NCI-H1417 (cell line): ENCODE measurements at places on chromosomes 6 and 20.

DNA sequence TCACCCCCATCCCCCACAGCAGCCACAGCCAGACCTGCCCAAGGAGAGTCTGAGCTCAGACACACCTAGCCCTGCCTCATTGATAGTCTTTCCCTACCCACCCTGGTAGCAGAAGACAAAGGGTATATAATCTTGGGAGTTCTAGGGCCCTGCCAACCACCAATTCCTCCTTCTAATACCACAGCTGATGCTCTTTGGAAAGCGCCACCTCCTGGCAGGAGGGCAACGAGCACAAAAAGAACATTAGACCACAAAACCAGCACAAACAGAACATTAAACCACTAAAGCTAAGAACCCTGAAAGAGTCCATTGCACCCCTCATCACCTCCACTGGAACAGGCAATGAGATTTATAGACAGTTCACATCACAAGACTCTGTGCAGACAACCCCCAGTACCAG is 195.8 kb upstream of the FUT9 start:
- DNase-seq, result no peak

DNA sequence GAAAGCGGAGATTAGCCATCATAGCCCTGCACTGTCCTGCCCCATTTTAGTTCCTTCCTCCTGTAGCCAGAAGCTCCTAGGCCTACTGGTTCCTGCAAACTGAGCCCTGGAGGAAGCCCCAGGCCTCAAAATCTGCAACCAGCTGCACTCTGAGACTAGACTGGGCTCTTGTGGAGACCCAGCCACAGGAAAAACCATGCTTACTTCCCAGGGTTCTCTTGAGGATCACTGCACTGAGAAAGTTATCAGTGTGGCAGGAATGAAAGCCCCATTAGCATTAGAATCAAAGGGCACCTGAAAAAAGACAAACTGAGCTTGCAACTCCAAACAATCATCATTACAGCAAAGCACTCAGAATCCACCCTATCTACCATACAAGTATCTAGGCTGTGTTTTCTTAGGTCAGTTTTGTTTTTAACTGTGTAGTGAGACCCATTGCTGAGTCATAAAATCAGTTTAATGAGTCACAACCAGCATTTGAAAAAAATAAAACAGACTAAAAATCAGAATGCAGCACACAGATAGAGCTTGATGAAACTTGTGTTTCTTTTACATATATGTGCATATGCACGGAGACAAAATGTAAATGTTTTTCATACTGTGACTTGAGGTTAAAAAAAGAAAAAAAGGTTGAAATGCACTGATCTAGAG is 91.0 kb downstream of the UNC5CL start:
- DNase-seq, result no peak

DNA sequence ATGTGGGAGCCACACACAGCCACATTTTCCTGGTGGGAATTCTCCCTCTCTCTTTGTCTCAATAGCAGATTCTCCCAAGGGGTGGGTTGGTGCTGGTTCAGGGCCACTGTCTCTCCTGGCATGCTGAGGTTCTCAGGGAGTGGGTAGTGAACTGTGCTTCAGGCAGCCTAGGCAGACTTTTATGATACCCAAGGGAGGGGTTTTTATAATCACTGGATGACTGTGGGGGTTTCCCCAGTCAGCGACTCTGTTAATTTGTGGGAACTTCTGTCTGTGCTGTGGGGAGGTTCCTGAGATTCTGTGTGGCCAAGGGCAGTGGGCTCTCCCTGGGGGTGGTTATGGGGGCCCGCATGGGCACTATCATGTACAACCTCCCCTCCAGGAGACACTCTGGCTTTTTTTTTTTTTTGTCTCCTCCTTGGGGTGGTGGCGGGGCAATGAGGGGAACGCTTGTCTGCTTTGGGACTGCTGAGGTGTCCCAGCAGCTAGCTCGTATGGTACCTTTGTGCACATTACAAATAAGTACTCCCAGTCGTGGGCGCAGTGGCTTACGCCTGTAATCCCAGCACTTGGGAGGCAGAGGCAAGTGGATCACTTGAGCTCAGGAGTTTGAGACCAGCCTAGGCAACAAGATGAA is 10.0 kb downstream of the PTK7 start:
- no peak for DNase-seq

GRCh38 chr6:422433-423054 is 31.0 kb downstream of the IRF4 start:
- DNase-seq, result no peak

DNA sequence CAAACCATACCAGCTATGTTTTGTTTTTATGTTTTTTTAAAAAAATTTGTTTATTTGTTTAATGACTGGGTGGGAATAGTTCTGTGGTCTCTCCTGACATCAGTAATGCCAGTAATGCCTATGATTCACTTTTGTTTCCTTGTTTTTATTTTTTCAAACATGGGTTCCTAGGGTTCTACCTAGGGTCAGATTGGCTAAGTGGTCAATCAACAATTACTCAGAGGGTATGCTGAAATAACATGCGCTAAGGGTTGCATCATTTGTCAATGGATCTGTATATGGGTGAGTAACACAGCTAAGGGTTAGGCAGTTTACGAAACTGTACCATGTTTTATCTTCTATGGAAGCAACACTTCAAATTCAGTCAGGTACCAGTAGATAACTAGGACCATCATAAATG is 583.8 kb upstream of the GJE1 start:
- no peak for DNase-seq

GRCh38 chr6:143700684-143701348 is 23.1 kb downstream of the PHACTR2 start:
- no peak for DNase-seq

DNA sequence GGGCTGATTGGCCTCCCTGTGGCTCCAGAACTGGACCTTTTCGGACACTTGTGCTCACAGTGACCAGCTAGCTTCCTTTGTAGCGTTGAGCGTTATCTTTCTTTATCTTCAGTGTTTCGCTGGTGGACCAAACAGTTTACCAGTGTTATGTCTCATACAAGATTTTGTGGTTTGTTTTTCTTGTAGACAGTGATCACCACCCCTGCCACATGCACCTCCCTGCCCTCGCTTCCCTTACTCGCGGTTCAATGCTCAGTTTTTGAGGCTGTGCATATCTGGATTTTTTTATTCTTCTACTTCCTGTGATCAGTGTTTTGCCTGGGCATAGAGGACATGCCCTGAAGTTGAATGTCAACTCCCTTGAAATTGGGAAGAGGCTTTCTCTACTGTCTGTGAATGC is 16.4 kb downstream of the MYT1 start:
- DNase-seq, result no peak

DNA sequence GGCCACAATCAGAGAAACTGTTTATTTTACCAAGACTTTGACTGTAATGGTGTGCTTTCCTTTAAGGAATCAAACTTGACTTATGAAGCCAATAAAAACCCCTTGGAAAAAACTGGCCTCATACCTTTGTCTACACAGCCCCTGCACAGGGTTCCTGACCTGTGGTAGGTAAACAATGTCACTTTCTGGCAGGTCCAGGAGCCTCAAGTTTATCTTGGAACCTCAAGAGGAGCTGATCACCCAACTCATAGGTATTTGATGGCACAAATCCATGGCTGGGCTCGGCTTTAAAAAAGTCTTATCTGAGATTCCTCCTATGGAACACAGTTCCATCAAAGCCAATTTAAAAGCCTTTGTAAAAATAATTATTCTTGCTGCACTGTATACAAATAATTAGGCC is 61.0 kb downstream of the AGPAT4 start:
- no peak for DNase-seq

DNA sequence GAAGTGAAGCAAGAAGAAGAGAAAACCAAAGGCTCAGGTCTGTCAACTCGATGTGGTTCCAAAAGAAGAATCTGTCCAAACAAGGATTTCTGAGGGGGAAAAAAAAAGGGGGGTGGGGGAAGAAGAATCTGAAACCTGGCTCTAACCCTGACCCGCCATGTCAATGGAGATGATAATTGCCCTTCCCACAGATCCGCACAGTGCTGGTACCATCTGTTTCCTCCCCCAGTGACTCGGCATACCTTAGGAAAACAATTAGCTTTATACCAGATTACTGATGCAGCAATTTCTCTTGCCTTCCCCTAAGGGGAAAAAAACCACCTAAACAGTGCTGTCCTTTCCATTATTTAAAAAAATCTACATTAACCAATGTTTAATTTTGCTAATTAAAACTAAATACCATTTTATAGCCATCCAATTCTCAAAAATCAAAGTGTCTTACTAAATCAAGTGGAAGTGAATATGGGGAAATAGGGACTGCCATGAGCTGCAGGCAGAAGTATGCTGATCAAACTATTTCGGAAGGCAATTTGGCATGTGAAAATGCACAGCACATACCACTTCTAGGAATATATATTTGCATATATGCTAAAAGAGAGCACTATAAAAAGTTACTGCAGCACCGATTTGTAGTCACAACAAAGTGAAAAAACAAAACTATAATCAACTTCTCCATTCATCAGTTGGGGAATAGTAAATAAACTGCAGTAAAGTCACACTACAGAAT is 46.8 kb downstream of the MAP7 start:
- DNase-seq, result no peak

GRCh38 chr20:47988676-47989075 is 203.4 kb upstream of the SULF2 start:
- no peak for DNase-seq

DNA sequence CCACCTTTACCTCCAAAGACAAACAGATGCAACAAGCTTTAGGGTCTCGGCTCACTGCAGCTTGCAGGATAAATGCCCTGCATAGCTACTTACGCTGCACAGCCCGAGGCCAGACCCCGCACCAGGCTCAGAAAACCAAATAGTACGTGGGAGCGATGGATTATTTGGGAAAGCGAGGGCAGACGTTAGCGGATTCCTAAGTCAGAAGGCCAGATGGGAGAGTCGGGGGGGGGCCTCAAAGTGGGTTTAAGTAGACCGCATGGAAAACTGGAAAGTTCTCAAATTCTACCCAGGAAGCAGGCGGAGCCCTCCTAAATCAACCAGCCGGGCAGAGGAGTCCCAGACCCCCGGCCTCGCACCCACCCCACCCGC is 382 bp downstream of the SFT2D1 start:
- DNase-seq, result no peak

- no peak for DNase-seq
These were observed 26.8 kb downstream of the JAG1 start for GRCh38 chr20:10646886-10647420.

GRCh38 chr6:161168281-161168891 is 105.5 kb downstream of the AGPAT4 start:
- no peak for DNase-seq

GRCh38 chr20:41183831-41184230 is 46.5 kb downstream of the PLCG1 start:
- no peak for DNase-seq

- DNase-seq, result no peak
These were observed 123.8 kb downstream of the QKI start for GRCh38 chr6:163538331-163538730.

GRCh38 chr6:167791780-167792478 is 34.8 kb upstream of the AFDN start:
- no peak for DNase-seq

DNA sequence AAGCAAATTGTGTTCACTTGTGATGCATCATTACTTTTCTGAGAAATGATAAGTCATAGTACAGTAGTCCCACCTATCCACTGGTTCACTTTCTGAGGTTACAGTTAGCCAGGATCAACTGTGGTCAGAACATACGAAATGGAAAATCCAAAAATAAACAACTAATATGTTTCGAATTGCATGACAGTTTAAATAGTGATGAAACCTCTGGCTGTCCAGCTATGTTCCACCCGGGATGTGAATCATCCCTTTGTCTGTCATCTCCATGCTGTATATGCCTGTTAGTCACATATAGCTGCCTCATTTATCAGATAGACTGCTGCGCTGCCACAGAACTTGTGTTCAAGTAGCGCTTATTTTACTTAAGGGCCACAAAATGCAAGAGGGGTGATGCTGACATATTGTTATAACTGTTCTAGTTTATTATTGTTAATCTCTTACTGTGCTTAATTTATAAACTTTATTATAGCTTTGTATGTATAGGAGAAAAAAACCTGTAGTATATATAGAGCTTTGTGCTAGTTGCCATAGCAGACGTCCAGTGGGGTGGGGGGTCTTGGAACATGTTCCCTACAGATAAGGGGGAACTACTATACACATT is 29.2 kb downstream of the AFDN start:
- DNase-seq, result no peak

- no peak for DNase-seq
These were observed 104.9 kb downstream of the TULP4 start for GRCh38 chr6:158416883-158417759.

DNA sequence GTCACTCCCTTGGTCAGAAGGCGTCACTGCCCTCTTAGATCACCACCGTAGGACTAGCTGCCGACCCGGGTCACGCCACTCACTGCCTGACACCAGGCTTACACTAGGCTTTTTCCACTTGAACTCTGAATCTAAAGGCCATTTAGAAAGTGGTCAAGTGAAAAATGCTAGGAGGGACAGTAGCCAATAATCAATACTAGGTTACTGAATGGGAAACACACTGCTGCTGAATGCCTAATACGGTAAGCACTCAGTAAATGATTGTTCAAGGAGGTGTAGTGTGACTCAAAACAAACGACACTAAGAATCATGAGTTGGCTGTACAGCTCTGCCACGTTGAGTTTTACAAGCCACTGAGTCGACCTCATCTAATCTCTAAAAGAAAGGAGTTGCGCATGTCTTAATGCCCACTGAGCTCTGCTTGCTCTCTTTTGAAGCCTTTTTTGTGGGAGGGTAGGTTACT is 760 bp upstream of the IBTK start:
- DNase-seq, result no peak

GRCh38 chr6:87431263-87431662 is 23.5 kb downstream of the CFAP206 start:
- DNase-seq, result no peak
